Activated CD4-positive, CD25-positive, alpha-beta regulatory T cell (primary cell): ENCODE measurements at places on chromosomes 16 and 17.

DNA sequence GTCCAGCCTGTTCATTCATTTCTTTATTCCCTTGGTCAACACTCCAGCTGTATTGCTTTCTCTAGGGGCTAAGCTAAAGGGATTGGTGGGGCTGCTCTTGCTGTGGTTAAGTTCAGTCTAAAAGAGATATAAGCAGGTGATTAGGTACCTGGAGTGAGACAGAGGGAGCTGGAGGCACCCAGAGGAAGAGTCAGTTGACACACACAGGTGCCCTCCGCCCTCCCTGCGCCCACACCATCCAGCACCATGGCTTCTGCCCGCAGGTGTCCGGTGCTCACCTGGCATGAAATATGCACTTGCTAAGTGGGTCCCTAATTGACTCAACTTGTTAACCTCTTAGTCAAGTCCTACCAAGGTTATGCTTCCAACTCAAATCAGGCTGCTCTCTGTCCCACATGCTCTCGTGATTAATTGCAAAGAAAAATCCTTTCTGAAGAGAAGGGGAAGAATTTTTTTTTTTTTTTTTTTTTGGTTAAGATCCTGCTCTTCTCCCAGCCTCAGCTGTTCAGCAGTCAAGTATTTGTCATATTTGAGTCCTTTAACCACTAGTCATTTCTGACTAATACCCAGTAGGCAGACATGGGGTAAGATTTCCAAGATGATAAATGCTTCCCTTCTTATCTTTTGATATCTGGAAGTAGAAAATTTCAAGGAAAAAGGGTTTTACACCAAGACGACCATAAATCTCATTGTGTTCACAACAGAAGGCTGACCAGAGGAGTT, 199.8 kb upstream of the WSCD1 start:
- DNase-seq = no peak

DNA sequence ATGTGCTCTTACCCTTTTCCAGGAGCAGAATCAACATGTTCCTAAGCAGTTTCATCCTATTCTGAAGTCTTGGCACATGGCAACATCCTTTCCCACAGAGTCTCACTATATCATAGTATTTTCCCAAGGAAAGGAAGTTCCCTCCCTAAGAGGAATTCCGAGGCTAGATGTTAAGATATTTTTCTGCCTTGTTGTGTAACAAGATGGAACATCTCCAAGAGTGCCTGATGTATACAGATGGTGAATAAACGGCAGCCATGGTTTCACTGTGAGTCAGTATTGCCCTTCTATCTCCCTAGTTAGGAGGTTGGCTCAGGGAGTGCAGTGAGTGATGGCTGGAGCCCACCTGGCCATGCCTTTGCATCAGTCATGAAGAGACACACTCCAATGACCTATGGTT, 48.2 kb downstream of the SPACA3 start:
- no peak for DNase-seq

DNA sequence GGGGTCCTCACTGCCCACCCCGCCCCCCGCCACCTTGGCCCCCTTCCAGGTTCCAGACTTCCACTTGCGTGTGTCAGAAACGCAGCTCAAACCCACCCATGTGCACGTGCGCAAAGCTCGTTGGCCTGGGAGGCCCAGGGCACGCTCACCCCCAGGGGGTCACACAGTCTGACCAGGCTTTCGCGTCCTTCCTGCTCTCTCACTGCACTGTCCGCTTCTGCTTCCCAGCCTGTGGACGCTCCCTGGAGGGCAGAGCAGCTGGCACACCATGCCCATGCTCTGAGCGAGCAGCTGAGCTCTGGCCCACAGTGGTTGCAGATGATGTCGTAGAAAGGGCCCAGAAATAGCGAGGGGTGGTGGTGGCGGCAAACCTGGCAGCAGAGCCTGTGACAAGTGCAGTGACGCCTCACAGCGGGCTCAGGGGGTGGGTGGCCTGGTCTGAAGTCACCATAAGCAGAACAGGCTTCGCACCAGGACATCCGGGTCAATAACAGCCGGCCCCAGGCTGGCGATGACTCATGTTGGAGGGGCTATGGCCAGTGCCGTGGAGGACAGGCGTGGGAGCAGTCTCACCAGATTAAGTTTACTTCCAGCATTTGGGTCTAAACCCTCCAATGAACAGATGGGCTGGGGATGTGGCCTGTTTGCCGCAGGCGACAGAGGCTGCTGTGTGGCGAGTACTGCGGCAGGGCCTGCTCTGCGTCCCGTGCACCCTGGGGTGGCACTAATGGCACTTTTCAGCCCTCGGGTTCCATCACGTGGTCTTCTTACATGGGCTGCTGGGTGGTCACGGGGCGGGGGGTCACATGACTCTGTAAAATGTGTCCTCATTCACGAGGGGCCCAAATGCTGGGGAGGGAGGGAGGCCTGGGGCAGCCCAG, 49.0 kb downstream of the NT5M start:
- no peak for DNase-seq

GRCh38 chr17:5545051-5545987, 39.0 kb downstream of the NLRP1 start:
- no peak for DNase-seq

DNA sequence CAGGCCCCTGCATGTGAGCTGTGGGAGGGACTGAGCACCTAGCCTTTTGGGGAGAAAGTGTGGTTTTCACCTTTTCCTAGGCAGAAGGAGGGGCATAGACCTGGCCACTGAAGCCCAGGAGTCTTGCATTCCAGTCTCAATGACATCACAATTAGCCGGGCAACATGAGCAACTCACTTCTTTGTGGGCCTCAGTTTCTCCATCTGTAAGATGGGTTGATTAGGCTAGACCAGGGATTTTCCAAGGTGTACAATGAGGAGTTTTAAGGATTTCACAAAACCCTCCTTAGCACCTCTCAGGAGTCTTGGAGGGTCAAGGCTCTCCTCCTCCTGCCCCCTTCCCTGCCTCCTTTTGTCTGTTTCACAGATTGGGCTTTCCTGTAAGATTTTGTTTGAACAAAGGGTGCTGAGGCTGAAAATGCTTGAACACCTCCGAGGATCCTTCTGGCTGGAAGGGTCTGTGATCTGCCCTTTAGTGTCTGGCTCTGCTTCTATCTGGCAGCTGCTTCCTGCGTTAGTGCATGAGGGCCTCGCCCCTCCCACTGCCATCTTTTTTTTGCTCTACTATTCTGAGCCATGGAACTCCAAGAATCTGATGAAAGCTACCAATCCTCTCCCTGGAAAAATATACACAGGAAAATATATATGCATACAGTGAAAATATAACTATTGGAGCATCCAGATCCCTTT, 52.4 kb upstream of the ETV4 start:
- no peak for DNase-seq

- no peak for DNase-seq
Observed at GRCh38 chr16:81586977-81587625, 142.5 kb downstream of the CMIP start.

- no peak for DNase-seq
Observed at GRCh38 chr16:89606006-89606405, 7.4 kb upstream of the DPEP1 start.

GRCh38 chr16:81175325-81175891, 63.1 kb upstream of the BCO1 start:
- no peak for DNase-seq

DNA sequence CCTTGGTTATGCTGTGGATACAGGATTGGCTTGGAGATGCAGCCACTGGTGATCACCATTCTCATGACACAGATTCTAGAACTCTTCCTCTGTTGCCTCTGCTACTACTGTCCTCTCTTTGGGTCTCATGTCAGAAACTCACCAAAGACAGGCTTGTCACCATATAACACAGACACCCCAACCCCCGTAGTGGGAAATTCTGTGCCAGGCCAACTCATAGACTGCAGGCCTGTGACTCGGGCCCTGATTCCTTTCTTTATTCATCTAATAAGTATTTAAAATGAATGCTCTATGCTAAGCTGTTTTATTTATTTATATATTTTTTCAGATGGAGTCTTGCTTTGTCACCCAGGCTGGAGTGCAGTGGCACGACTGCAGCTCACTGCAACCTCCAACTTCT, 9.5 kb downstream of the CYB5D2 start:
- no peak for DNase-seq

DNA sequence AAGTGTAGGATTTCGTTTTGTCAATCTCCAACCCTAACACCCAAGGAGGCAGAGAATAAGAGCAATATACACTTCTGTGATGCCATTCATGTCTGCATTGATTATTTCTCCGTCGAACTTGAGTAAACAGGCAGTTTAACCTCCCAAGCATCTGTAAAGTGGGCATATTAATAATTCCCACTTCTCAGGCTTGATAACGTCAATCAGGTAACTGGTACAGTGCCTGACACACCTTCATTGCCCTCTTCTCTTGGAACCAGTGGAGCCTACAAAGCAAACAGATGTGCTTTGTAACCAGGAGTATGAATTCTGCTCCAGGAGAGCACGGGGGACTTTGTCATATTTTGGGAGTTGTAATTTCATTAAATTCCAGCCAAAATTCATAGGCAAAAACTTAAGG, 32.5 kb upstream of the PLCG2 start:
- no peak for DNase-seq

- DNase-seq = no peak
Observed at GRCh38 chr16:53183442-53183841, 128.7 kb downstream of the CHD9 start.

- no peak for DNase-seq
Observed at GRCh38 chr16:69166221-69166833, 20.6 kb upstream of the SNTB2 start.

- DNase-seq = no peak
Observed at GRCh38 chr17:40284085-40284713, 3.5 kb upstream of the CDC6 start.

DNA sequence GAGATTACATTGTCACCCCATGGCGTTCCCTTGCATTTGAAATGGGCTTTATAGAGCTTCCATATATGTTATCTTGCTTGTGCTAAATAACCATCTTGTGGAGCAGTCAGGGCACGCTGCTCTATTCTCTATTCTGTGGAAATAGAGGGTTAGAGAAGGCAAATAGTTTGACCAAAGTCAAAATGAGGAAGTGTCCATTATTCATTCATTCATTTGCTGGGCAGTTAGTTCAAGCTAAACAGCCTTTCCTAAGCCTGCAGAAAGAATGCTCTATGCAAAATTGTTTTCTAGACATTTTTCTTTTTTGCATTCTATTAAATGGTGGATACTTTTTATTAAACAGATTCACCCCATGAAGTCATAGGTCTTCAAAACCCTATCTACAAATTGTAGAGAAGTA, 67.8 kb upstream of the ELAC2 start:
- DNase-seq = no peak
